Cerebellum (tissue), 4 donors: ENCODE measurements at places on chromosomes 4 and X. TPM values are rescaled to one million over a fixed set of nuclear protein-coding genes. Genes with fewer than 3 reads are reported as not detected.

GRCh38 chrX:3585719-3586118 lies 127.7 kb downstream of the PRKX start:
- no peak for DNase-seq

GRCh38 chrX:34624416-34624815 lies 32.7 kb downstream of the TMEM47 start:
- DNase-seq = no peak

Gene PABPC4L
- 3.7 TPM for total RNA-seq

DNA sequence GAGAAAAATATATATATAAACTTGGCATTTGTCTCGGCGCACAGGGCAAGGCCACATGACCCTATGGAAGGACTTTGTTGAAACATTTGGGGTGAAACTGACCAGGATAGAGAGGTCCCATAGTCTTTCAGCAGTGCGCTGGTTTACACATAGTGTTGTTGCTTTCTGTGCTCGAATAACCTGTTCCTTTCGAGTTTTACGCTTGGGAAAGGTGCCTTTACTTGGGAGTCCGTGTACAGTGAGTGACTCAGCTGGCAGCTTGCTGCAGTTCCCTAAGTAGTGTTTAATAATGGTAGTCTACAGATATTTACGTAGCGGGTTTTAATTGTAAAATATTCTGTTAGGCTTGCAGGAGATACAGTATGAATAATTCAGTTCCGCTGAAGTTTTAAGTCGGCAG lies 578 bp downstream of the APOOL start:
- DNase-seq = no peak

GRCh38 chr4:123055943-123056342 lies 133.5 kb upstream of the NUDT6 start:
- no peak for DNase-seq

GRCh38 chr4:1199556-1200331 lies 27.4 kb upstream of the SPON2 start:
- no peak for DNase-seq

DNA sequence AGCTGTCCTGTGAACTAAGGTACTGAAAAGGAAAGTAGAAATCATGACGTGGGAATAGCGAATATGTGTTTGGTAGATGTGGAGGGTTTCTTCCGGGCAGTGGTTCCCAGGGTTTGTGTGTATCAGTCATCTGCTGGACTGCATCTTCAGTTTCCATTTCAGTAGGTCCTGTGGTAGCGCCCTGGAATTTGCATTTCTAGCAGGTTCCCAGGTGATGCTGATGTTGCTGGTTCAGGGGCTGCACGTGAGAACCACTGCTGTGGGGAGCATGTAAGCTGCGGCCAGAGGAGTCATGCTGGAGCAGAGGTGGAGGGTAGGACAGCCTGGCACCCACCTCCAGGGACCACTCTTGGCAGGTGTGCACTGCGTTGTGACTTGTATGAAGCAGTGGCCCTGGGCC lies 47.1 kb downstream of the ARHGAP10 start:
- no peak for DNase-seq

GRCh38 chrX:42934020-42934726 lies 156.2 kb upstream of the PPP1R2C start:
- DNase-seq = no peak

GRCh38 chr4:164428561-164428960 lies 325.4 kb upstream of the SMIM31 start:
- DNase-seq = no peak
